ENCODE measurements at places on chromosomes 6 and 20.
A peak's percentile ranks its signal among the peaks of the same experiment; 100 is the strongest.

DNA sequence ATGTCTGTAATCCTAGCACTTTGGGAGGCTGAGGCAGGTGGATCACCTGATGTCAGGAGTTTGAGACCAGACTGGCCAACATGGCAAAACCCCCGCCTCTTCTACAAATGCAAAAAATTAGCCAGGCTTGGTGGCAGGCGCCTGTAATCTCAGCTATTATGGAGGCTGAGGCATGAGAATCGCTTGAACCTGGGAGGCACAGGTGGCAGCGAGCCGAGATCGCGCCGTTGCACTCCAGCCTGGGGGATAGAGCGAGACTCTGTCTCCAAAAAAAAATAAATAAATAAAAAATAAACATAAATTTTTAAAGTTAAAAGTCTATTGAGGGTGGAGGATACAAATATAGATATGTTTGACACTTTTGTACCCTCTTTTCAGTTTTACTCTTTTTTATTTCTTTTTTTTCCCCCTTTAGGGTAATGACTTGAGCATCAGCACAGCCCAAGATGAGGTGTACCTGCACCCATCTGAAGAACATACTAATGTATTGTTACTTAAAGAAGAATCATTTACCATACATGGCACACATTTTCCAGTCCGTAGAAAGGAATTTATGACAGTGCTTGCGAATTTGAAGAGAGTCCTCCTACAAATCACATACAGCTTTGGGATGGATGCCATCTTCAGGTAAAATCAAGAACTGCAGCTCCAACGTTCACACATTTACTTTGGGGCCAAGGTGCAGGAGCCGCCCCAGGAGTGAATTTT is 368.9 kb downstream of the LAMA2 start:
- DNase-seq: peak; percentile 54

DNA sequence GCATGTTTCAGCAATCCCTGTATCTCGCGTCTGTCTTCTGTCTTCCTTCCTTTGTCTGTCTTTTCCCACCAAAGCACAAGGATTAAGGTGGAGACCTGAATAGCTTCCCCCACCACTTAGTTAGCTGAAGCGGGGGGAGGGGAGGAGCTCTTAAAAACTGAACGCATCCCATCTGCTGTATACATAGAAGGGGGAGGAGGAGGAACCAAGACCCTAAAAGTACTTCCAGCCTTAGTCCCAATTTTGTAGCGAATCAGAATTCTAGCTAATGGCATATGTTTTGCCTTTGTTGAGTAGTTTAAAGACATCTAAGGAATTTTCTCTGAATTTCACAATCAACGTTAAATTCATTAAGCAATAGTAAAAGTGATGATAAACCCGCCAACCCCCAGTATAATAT is 47.9 kb downstream of the GNAS start:
- no peak for DNase-seq

DNA sequence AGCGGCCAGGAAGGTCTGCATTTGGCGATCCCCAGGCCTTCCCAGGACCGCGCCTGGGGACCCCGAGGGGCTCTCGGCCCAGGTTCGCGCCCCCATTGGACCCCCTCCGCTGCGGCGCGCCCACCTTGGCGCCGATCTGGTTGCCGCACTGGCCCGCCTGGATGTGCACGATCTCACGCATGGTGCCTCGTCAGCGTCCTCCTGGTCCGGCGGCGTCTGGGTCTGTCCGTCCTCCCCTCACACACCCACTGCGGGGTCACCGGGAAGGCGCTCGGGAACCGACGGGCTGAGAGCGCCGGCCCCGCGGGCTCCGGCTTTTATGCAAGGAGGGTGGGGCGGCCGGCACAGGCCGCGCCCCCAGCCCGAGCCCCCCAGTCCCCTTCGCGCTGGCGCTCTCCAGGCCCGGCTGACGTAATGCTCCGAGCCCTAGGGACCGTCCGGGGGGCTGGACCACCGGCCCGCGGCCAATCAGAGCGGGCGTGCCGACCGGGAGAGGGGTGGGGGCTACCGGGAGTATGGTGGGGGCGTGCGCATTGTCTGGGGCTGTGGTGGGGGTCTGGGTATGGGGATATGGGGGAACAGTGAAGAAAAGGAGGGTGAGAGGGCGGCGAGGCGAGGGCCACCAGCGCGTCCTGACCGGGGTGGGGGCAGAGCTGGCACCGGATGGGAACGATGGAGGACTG is at the start of gene TUBB2B:
TUBB2B (minus strand) TSS at position 291 of the 683 bp plus-strand sequence; CDS start at position 181, 110 bp downstream.
- DNase-seq: no peak

DNA sequence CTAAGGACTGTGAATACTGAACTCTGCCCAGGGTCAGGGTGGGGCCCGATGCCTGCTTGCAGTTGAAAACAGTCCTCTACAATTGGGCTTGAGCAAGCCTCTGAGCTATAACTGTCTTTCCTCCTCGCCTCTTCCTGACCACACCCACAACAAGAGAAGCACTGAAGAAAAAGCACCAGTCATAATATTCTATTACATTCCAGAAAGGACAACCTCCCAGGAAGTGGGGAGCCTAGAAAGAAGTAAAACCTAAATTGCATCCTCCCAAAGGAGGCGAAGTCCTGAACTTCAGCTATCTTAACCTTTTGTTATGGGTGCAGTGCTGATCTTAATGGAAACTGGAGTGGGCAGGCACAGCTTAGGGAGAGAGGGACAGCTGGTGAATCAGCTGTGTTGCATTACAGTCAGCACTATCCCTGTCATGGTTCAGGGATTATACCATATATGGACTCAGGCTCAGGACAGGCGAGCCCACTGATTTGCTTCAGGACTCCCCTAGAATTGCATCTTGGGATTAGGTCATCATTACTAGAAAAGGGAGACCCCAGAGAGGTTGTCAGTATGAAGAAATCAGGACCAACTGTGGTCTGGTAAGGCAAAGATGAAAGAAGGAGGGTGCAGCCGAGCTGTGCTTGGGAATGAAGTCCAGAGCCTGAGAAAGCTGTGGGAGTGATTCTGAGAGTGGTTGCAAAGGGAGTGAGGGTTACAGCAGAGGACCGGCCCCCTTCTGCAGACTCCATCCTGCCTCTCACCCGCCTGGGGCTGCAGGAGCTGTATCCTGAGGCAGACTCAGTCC is 18.3 kb upstream of the TRAM2 start:
- no peak for DNase-seq
